Left ventricle myocardium inferior (tissue), 1 donor: ENCODE measurements at places on chromosomes 16 and 17.
A peak's percentile ranks its signal among the peaks of the same experiment; 100 is the strongest.

DNA sequence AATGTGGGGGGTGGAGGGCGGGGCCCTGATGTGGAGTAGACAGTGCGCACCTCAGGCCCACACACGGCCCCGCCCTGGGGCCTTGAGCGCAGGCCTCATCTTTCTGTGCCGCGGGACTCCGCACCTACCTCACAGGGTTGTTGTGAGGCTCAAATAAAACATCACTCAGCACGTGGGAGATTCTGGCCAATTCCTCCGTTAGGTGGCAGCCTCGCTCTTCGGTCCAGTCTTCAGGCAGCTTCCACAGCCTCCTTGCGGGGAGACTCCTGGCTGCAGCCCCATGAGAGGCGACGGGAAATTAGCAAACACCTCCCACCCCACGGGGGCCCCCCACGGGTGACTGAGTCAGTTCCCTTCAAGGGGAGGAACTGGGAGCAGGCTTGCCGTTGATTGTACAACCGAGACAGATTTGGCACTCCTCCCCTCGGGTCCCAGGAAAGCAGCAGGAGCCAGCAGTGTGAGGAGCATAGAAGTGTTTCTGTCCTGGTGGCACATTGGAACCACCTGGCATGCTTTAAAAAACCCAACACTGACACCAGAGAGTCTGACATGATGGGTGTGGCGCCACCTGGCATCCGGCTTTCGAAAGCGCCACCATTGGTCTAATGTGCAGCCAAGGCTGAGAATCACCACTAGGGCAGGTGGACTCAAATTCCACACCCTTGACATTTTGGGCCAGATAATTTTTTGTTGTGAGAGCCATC is 7.6 kb downstream of the MRM1 start:
- DNase-seq, result peak; percentile 27

DNA sequence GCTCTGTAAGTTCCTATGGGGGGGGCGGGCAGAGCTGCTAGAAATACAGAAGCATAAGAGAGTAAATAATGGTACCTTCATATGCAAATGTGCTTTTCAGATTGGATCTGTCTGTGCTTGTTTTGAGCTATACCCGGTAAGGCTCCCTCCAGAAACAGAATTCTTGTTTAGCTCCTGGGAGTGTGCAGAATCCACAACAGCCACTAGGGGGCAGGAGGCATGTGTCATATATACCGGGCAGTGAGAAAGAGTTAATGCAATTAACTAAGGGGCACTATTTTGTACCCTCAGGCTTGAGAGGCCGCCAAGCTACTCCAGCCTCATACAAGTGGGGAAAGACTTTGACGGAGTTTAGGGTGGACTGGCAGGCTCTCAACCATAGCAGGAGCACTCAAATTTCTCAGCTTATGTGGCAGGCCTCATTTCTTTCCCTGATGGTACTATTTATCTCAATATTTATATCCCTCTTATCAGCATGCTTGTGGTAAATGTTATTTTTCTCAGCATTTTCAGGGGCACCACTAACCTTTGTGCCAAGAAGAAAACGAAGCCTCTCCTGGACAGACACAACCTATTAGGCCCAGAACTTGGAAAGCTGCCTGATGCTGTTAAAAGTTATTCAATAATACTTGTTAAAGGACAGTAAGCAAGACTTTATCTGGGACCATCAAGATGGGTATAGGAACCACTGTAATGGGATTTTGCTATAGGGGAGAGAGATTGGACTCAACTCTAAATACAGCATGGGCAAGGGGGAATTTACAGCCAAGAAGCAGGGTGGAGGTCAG is 10.7 kb upstream of the CENPV start:
- DNase-seq, result peak; percentile 73

DNA sequence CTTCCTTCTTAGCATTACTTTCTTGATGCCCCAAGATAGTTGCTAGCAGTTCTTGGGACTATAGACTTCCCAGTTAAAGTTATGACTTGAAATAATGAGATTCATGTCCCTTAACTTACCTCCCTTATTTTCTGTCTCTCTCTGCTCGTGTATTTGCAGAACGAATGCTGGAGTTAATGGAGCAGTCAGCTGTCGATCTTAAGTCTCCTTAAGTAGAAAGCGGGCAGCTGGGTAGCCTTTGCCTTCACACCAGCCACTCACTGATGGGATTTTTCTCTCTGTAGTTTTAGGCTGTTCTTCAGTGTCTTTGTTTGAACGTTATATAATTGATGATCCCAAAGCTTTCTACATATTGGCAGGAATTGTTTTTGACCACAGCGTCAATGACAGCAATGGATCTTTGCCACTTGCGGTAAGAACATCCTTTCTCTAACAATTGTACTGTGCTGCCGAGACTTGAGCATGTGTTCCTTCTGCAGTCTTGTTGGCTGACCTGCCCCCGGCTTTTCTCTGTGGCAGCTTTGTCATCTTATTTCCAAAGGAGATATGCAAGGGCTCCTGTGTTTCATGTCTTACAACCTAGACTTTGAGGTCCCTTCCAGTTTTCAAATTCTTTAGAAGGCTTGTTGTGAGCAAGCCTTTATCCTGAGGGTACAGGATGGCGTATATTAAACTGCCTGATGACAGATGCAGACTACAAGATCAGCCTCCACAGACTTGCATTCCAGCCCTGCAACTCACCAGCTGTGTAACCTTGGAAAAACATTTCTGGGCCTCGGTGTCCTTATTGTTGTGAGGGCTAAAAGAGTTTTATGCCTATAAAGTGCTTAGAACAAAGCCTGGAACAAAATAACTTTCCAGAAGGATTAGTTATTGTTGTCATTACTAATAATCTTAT is 25.1 kb upstream of the ABCA3 start:
- no peak for DNase-seq

- DNase-seq, result no peak
Observed at GRCh38 chr16:57686577-57686976, 8.0 kb upstream of the DRC7 start.

GRCh38 chr16:30615358-30616091 is 5.3 kb upstream of the ZNF689 start:
- DNase-seq, result peak; percentile 46

DNA sequence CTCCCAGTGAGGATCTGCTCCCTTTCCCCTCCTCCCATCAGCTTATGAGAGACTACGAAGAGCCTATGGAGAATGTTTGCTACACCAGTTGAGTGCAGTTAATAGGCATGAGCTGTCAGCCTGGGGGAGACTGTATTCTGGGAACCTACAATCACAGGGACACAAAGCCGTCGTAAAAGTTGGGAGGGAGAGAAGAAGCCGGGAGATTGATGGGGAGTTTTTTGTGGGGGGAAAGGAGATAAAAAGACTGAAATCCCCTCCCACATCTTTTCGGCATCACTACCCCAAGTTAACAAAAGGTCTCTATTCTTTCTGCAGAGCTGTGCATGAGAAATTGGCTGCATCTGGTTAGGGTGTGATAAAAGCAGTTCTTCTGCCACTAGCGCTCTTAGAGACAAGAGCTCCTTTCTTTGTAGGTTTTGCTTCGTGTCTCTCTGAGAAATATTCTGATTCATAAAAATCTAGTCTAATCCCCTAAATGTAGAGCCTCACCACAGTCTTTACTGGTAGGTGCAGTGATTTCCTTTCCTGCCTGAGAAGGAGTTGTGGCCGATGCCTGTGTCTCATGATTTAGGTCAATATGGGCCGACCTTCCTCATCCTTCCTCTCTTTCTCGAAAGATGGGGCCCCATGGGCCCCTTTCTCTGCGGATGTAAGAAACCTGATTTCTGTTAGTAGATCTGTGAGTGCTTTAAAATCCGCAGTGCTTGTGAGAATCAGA is 77.4 kb downstream of the BPTF start:
- no peak for DNase-seq

GRCh38 chr16:62963846-62964245 is 927.6 kb upstream of the CDH8 start:
- DNase-seq, result no peak

DNA sequence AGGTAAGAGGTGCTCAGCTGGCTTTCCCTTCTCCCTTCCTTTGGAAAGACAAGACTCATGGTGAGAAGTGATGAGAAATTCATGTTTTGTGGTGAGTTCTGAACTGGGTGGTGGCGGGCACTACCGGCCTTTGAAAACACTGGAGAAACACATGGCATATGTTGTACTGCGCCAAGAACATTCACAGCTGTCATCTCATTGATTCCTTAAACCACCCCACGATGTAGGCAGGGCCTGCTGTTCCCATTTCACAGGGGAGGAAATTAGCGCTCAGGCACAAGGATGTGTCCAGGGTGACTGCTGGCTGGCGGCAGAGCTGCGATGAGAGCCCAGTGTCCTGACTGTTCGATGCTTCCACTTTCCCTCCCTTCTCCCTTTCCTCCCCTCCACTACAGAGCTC is 1.6 kb upstream of the DOC2B start:
- no peak for DNase-seq

GRCh38 chr17:59342681-59343131 is 11.3 kb downstream of the YPEL2 start:
- no peak for DNase-seq

- no peak for DNase-seq
Observed at GRCh38 chr17:1765576-1765975, 3.7 kb downstream of the SERPINF1 start.

GRCh38 chr17:79661292-79662041 is 50.6 kb upstream of the RBFOX3 start:
- DNase-seq, result no peak

- DNase-seq, result no peak
Observed at GRCh38 chr17:41667280-41668041, 21.2 kb upstream of the EIF1 start.

- DNase-seq, result no peak
Observed at GRCh38 chr16:7419441-7419840, 86.8 kb downstream of the RBFOX1 start.

- no peak for DNase-seq
Observed at GRCh38 chr16:54696522-54696921, 234.1 kb upstream of the IRX5 start.

DNA sequence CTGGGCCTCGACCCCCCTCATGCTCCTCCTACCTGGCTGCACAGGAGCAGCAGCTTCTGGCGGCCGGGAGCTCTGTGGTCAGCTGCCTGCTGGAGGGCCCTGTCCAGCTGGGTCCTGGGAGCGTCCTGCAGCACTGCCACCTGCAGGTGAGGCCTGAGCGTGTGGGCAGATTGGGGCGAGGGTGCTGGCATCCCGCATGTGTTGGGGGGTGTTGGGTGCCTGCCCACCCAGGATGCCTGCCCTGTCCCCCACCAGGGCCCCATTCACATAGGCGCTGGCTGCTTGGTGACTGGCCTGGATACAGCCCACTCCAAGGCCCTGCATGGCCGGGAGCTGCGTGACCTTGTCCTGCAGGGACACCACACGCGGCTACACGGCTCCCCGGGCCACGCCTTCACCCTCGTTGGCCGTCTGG is 16.5 kb downstream of the FCSK start:
- DNase-seq, result peak; percentile 29

- DNase-seq, result no peak
Observed at GRCh38 chr16:83306961-83307593, 500.7 kb upstream of the HSBP1 start.

DNA sequence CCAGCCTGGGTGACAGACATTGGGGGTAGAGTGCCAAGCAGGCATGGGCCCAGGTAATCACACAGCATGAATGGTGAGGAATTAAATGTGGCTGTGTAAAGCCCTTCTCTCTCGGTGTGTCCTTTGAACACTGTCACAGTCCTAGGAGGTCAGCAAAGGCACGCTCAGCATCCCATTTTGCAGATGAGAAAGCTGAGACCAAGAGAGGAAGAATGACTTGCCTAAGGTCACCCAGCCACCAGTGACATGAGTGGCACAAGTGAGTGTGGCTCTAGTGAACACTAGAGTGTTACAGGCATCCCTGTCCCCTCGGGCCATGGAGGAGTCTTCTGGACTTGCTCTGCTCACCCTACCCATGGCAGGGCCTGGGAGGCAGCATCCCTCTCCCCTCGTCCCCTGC is 10.7 kb downstream of the CTF1 start:
- DNase-seq, result no peak

DNA sequence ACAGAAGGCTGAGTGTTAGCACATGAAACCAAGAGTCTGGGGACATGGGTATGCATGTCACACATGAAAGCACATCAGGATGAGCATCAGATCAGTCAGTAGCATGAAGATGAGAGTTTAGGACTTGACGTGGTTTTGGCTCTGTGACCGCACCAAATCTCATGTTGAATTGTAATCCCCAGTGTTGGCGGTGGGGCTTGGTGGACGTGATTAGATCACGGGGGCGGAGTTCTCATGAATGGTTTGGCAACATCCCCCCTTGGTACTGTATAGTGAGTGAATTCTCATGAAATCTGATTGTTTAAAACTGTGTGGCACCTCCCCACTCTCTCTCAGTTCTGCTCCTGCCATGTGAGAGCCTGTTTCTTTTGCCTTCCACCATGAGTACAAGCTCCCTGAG is 46.4 kb downstream of the CNGB1 start:
- DNase-seq, result no peak

DNA sequence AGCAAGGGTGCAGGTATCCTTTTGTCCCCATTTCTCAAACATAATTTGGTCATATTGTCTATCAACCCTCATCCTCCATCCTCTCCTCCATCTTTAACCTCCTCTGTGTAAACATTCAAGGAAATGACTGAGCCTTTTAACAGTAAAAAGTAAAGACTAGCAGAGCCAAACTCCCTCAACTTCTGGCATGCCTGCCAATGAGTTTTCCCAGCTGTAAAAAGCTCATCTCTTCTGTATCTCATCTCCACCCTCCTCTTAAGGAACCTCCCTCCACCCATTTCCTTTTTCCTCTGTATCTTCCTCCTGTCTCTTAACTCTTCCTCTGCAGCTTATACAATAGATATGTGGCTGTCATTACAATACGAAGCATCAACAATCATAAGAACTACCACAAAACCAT is 76.9 kb upstream of the PSMD7 start:
- no peak for DNase-seq

GRCh38 chr17:427327-427726 is 74.7 kb upstream of the RPH3AL start:
- no peak for DNase-seq

GRCh38 chr17:10640475-10640874 is 16.6 kb downstream of the MYH3 start:
- no peak for DNase-seq

- no peak for DNase-seq
Observed at GRCh38 chr16:9395958-9396359, 304.5 kb downstream of the HAPSTR1 start.

DNA sequence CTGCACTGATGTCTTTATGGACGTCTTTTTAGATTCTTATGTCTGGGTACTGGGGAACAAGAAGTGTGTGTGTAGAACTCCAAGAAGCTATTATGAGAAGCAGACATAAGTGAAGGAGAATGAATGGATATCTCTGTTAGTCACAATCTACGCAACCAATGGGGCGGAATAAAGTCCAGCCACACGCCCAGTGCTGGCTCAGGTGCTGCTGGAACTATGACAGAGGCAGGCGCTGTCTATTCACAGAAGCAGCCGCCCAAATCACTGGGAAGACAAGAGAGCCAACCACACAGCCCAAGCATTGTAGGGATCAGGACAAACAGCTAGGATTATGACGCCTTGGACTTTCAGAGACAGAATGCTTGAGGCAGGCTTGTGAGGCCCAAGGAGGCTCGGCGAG is 43.9 kb upstream of the ICAM2 start:
- DNase-seq, result no peak
